ENCODE measurements at places on chromosomes 12 and 14.

- DNase-seq = no peak
Observed at GRCh38 chr12:18857656-18858055, 119.7 kb downstream of the CAPZA3 start.

DNA sequence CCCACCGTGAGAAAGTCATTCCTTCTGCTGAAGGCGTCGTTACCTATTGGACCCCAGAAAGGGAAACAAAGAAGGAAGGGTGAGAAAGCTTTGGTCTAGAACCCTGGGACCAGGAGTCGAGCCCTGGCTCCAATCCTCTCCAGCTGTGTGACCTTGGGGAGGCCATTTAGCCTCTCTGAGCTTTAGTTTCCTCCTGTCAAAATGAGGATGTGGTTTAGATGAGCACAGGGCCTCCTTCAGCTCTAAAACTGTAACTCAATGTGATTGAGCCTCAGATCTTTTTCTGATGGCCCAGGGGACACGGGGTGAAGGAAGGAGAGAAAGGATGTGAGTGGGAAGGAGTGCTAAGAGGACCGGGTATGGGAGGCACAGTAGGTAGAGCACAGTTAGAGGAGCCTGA lies 7.7 kb downstream of the JDP2 start:
- no peak for DNase-seq

- DNase-seq = no peak
Observed at GRCh38 chr12:45303945-45304344, 88.0 kb downstream of the ANO6 start.

GRCh38 chr12:53046655-53047220 lies 3.1 kb upstream of the TNS2 start:
- peak; percentile 28 for DNase-seq

GRCh38 chr14:23793532-23793931 lies 157.4 kb downstream of the DHRS2 start:
- DNase-seq = no peak

DNA sequence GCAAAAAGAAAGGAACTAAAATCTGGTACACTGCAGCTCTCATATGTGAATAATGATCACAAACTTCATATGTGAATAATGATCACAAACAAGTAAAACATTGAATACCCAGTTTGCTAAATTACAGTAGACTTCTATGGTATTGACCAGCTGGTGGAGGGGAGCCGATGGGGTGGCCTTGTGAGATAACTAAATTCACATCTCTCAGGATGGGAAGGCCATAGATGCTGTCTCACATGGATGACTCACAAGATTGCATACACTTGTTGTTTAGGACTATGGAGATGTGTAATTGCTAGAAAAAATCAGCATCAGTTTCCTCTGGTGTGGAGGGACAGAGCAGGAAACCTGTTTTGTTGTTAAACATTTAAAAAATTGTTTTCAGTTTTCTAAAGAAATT lies 49.2 kb downstream of the ACACB start:
- DNase-seq = no peak

DNA sequence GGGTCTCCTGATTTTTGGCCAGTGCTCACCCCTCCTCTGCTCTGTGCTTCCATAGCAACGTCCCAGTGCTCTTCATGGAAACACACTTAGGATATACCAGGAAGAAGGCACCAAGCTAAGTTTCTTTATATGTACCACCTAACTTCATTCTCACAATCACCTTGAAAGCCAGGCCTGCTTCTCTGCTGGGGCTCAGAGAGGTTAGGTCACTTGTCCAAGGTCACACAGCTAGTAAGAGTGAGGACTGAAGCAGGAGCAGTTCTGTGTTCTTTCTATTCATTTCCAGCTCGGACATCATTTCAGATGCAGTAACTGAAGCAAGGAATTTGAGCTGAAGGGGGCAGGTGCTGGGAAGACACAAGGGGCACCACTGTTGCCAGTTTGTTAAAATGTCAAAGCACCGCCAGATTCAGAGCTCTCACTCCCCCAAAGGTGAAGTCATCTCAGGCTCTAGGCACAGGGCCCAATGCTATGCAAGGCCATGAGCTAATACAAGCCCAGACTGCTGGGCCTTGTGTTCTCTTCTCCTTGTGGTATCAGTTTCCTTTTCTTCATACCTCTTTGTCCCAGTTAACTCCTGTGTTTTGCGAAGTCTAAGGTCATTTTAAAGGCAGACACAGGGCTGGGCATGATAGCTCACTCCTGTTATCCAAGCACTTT lies 19.7 kb upstream of the YY1 start:
- no peak for DNase-seq

DNA sequence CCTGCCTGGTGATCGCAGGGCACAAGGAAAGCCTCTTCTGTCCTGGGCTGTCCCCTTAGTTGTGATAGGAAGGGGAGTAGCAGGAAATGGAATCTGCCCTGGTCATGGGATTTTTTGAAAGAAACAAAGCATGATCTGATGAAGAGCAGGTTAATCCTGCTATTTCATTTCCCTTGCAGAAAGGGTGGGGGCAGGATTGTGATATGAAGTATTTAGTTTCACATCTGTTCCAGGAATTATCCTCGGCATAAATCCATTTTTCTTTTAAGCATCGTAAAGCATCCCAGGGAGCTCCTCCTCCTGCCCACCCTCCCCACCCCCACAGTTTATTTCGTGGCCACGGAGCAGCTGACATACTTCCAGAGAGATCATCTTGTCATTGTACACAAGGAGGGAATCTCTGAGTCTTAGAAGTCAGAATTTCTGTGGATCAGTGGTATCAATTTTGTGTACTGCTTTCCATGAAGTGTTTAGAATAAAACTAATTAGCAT lies 53.1 kb downstream of the TGFB3 start:
- DNase-seq = no peak

DNA sequence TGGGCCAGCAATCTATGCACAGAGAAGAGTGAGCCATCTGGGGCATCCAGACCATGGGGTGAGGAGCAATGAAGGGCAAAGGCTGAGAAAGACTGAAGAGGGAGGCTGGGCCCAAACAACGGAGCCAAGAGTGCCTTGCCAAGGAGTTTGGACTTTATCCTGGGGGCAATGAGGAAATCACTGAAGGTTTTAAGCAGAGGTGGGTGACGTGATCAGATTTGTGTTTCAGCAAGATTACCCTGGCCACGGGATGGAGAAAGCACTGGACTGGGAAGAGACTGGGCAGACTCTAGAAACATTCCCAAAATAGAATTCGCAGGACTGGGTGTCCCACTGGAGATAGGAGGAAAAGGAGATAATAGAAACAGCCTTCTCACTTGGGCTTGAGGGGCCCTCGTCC lies 65.3 kb downstream of the DPF3 start:
- no peak for DNase-seq

- no peak for DNase-seq
Observed at GRCh38 chr14:84825481-84826251, 704.3 kb upstream of the FLRT2 start.

GRCh38 chr12:45310627-45310968 lies 94.7 kb downstream of the ANO6 start:
- DNase-seq = no peak

- DNase-seq = no peak
Observed at GRCh38 chr12:19194963-19195362, 65.4 kb downstream of the PLEKHA5 start.

DNA sequence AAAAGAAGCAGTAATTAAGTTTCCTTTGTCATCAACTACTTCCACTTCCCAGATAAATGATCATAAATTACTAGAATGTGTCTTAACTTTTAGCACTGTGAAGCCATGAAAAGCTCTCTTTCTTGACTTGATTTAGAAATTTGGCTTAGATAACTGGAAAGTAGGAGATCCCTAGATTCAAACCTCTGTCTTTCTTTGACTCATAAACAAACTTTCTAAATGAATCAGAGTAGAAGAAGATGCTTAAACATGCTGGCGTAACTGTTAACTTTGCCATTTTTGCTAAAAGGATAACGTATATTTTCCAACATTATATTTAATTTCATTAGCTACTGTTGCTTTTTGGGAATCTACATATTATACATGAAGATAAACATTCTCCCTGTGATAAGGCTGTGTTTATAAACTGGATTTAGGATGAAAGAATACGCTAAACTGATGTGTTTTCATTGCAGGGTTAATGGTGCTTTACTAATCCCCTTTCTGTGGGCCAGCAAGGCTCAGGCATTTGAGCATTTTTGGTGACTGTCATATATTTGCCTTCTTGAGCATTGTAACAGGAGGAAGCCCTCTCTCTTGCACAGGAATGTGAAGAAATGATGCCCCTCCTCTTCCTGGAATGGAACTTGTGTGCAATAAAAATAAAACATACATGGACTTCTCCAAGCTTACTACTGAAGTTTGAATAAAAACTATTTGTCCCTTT lies 301.4 kb downstream of the BMP4 start:
- DNase-seq = no peak

DNA sequence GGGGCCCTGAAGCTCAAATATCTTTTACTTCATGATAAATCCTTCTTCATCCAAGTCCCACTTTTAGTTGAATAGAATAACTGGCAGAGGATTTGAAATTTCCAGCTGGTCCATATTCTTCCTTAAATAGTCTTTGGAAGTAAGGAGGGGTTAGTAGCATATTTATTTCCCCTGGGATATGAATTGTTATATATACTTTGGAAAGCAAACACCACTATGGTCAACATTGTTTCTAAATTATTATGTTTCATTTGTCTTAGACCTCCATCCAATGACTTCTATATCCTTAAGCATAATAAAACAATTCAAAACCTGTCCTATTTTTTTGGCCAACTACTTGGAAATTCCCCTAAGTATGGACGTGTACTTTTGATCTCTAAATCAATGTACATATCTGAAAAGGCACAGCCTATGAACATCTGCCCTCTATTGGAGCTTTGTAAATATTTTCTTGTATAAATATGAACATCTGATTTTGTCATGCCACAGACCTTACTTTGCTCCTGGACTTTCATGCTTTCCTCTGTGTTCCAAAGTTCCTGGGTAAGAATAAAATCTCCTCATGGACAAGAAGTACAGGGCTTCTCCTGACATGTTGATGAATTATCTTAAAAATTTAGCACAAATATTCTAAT lies 1212.0 kb downstream of the GALC start:
- no peak for DNase-seq

- DNase-seq = no peak
Observed at GRCh38 chr12:64635356-64635998, 25.2 kb downstream of the RASSF3 start.

- no peak for DNase-seq
Observed at GRCh38 chr14:36517242-36518030, 2.6 kb downstream of the NKX2-1 start.

- DNase-seq = no peak
Observed at GRCh38 chr14:105415481-105416428, 3.9 kb upstream of the MTA1 start.

DNA sequence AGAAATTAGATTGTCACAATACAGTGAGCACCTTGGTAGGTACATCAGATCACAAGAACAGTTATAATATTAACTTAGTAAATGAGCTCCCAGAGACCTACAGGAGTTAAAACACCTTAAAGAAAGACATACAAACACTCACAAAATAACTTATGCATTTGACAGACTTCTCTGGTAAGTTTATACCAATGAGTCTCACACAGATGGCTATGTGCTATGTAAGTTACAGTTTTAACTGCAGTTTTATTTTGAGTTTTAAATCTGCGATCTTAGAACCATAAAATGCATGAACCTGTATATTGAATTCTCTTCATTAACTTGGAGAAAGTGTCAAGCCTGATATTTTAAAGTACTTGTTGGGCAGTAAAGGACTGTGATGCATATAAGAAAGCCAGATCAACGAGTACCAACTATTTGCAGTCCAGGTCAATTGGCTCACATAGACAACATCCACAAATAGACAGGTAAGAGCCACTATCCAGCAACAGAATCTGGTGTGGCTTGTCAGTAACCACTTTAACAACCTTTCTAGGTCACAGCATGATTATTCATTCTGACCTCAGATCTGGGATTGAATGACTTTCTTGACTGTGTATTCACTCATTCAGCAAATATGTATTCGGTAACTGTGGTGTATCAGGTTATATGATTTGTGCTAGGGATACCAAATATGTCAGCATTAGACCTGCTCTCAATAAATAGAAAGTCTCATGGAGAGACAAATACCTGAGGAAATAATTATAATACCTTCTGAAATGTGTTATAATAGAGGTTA lies 856.6 kb upstream of the MGAT4C start:
- DNase-seq = no peak

- no peak for DNase-seq
Observed at GRCh38 chr12:132729541-132730320, 19.1 kb downstream of the PGAM5 start.

GRCh38 chr12:16266085-16266484 lies 11.4 kb downstream of the SLC15A5 start:
- DNase-seq = no peak

DNA sequence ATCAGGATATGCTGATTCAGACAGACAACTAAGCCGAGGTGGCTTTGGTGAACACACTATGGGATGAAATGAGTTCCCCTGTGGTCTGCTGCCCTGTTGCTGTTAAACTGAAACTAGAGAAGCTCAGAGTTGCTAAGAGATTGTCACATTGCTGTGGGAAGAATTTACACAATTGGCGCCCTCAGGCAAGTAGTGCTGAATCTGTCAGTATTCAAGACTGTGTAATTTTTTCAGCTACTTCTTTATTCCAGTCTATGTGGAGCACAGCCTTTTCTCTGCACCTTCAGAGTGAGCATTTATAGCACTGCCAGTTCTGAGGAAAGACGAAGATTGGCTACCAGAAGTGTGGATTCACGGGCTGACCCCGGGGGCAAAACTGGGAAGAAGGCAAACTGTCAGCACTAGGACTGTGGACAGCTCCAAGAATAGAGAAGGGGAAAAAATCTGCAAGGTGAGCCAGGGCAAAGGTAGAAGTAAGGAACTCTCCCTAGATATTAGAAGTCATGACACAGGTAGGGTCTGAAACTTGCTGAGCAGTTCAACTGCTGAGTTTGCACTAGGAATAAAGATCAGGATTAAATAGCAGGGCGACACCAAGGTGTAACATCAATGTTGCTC lies 218.8 kb upstream of the TMPO start:
- DNase-seq = no peak

GRCh38 chr12:115936997-115937916 lies 340.2 kb downstream of the MED13L start:
- no peak for DNase-seq

GRCh38 chr14:74619672-74620131 lies 7.7 kb upstream of the LTBP2 start:
- no peak for DNase-seq

DNA sequence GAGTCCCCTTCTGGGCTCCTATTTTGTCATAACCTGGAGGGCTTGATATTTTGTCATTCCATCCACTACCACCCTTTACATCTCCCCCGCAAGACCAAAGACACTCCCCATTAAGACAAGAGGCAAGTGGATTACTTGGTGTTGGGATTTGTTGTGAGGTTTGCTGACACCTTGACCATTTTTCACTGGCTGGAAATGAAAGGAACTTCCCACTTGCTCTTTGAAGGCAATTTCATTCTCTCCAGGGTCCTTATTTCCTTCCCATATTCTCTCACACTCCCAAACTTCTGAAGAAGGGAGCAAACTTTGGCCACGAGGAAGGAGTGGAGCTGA lies 14.9 kb downstream of the AGAP2 start:
- no peak for DNase-seq

GRCh38 chr12:66270613-66271012 lies 31.7 kb upstream of the HELB start:
- no peak for DNase-seq

DNA sequence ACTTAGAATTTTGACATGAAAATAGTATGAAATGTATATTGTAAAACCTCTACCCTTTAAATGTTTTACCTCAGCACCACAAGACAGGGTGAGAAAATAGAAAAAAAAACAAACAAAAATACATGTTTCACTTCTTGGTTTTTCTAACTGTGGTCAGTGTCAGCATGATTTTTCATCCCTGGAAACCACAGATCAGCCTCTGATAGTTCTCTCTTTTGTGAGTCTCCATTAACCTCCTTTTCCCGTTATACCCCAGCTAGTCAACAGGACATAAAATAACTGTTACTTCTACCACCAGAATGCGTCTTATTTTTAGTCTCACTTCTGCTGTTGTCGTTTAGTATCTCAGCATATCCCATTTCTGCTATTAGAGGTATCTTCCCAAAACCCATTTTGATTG lies 48.3 kb upstream of the KCNMB4 start:
- DNase-seq = no peak
